ENCODE measurements at places on chromosomes 3 and 15.

DNA sequence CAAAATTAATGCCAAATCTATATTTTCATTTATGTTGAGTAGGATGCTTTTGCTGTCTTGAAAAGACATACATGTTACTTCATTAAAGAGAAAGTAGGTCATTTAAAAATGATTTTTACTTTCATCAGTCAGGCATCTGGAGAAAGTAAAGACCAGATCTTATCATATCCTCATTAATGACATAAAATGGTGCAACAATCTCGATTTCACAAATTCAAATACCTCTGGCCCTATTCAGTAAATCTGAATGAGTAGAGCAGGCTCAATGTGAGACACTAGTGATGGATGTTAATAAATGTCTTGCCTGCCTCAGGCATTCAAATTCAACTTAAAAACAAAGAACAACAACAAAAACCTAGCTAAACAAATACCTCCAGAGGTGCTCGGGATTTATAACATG is 714.1 kb downstream of the NAALADL2 start:
- no peak for DNase-seq

DNA sequence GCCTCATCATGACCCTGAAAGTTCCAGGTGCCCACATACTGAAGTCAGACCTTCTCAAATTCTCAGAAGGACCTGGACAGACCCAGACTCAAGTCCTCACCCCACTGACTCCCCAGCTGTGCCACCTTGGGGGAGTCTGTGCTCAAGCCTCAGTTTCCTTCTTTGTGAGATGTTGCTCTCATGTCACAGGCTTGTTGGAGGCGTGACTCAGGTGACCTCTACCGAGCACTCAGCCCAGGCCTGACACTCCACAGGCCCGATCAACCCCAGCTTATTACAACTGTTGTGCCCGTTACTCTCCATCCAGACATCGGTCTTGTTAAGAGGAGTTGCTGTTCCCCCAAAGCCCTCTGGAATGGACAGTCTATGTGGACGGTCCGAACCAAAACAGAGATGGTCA is 276.1 kb upstream of the LYSMD4 start:
- DNase-seq: no peak

- DNase-seq: no peak
These were observed 703.0 kb downstream of the PLOD2 start for GRCh38 chr3:145457825-145458552.

- DNase-seq: no peak
These were observed 20.4 kb downstream of the NUDT16 start for GRCh38 chr3:131401978-131402377.

DNA sequence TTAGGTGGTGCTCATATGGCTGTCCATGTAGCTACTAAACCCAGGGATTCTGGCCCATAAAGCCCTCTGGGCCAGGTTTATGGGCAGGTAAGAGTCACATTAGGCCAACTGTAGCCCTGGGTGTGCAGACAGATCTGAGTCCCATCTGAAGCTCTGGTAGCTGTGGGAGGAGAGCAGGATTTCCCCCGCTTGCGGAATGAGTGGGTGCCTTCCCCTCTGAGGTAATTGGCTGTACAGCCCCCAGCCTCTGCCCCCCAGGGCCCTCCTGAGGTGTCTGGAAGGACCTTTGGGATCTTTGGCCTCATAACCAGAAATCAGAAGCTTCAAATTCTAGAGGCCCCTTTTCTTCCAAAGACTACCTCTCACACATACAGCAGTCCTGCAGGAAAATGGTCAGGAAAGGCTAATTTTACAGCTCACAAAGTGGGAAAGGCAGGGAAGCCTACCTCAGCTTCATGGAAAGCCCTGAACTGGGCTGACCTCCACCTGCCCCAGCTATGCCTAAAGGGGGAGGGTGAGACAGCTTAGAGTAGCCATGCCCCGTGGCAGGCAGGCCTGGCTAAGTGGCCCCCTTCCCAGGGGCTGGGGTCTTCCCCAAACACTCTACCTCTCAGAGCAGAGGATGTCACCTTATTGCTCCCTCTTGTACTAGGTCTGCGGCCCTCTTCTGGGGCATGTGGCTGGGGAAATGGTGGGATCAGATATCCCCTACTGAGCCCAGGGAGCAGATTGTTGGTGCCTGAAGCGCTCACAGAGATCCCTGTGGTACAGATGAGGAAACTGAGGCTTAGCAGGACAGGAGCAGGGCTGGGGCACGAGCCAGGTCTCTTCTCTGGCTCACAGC is 16.8 kb downstream of the HEMK1 start:
- no peak for DNase-seq

- DNase-seq: peak; percentile 74
These were observed 517.3 kb downstream of the MECOM start for GRCh38 chr3:169146179-169146665.

- no peak for DNase-seq
These were observed 14.2 kb downstream of the ZNF80 start for GRCh38 chr3:114223143-114223542.

- no peak for DNase-seq
These were observed 364.2 kb upstream of the PLSCR5 start for GRCh38 chr3:146969356-146969755.

GRCh38 chr3:65153850-65154512 is 466.2 kb upstream of the ADAMTS9 start:
- peak; percentile 69 for DNase-seq

GRCh38 chr3:97981886-97982285 is 9.7 kb upstream of the RIOX2 start:
- no peak for DNase-seq

DNA sequence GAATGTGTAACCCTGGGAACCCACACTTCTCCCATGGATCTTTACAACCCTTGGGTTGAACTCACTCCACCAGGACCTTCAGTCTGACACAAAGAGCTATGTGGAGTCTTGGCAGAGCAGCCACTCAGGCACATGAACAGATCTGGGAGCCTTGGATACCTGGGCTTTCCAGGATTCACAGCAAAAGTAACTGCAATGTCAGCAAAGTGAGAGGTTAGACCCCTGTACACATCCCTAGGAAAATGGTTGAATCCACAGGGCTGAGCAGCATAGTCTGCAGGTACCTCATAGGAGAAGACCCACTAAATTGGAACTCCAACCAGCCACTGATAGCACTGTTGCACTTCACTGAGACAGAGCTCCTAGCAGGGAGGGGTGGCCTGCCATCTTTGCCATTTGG is 59.6 kb downstream of the ILDR1 start:
- no peak for DNase-seq

- no peak for DNase-seq
These were observed 626.2 kb downstream of the IGSF11 start for GRCh38 chr3:118408431-118408830.

GRCh38 chr3:76372497-76372896 is 587.1 kb upstream of the ZNF717 start:
- DNase-seq: no peak

DNA sequence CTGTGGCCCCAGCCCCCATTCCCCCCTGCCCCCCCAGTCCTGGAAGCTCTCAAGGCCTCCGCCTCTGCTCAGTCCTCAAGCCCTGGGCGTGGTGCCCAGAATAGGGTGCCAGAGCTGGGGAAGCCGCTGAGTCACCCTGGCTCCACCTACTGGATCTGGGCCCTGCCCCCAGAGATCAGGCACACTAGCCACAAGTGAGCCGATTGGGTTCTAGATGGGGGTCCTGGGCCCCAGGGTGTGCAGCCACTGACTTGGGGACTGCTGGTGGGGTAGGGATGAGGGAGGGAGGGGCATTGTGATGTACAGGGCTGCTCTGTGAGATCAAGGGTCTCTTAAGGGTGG is 5.7 kb downstream of the EIF4G1 start:
- DNase-seq: peak; percentile 20

DNA sequence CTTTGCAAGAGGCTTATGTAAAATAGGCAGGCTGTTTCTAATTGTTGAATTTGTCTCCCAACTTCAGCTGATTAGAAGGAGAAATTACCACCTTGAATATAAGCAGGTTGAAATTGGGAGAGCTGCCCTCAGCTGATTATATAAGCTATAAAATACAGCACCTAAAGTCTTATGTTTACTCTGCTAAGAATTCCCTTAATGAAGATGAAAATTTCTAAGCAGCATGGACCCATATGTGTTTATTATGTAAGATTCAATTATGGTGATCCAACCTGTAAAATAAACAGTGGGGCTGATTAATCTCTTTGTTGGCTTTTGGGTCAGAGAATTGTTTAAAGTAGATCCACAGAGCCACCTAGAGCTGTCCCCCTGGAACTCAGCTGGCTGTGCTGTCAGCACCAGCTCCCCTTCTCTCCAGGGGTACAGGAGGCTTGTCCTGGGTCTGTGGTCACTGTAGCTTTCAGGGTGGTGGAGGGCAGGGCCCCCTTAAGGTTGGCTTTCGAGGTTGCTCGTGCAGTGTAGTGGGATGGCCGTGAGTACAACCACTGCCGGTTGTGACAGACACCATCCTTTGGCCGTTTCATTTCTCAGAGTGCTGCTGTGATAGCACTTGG is 9.5 kb downstream of the SLCO3A1 start:
- no peak for DNase-seq

DNA sequence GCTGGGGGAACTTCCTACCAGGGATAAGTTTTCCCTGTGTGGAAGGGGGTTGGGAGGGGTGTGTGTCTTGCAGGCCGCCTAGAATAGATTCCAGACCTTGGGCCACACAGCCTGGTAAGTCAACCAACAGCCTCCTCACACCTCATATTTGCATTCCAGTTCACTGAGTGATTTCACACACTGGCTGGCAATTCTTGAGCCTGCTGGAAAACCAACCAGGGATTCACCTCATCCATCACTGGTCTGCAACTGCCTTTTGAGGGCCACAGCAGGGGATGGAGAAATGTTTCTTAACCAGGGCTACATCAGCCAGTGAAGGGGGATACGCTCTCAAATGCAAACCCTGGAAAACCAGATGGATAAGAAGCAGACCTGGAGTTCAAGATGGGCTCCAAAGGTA is 2.0 kb downstream of the FSTL1 start:
- DNase-seq: peak; percentile 52

DNA sequence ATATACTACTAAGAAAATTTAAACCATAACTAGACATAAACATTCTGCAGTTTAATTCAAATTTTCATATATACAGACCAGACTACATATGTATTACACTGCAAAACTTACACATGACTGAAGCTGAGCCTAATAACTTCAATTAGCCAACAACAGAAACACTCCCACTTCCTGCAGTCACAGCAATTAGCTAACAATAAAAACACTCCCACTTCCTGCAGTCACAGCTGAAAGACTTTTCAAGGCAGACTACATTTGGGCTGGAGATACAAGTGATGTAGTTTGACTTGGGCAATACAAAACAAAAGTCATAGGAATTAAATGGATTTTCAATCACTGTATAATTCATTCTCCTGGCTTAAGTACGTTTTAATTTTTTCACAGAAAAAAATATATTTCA is 10.3 kb downstream of the TM2D3 start:
- DNase-seq: no peak

DNA sequence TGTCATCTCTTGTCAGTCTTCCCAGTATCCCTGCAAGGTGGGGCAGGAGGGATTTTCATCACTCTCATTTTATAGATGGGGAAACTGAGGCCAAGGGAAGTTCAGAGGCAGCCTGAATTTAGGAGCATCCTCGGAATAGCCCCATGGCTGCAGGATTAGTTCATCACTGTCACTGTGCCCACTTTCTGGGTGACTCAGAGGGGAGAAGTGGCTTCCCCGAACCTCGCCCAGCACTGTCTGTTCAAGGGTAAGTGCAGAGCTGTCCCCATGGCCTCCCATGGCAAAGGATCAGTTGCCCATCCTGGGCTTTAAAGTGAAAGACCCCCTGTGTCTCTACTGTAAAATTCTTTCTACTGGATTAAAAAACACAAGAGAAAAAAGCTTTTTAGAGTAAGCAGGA is 60.0 kb upstream of the SEC13 start:
- DNase-seq: no peak

GRCh38 chr15:79884204-79884596 is 12.6 kb downstream of the MTHFS start:
- no peak for DNase-seq

- DNase-seq: no peak
These were observed 392.6 kb upstream of the TPM1 start for GRCh38 chr15:62649793-62650420.

- DNase-seq: no peak
These were observed 50.5 kb downstream of the CHST2 start for GRCh38 chr3:143170074-143170473.

DNA sequence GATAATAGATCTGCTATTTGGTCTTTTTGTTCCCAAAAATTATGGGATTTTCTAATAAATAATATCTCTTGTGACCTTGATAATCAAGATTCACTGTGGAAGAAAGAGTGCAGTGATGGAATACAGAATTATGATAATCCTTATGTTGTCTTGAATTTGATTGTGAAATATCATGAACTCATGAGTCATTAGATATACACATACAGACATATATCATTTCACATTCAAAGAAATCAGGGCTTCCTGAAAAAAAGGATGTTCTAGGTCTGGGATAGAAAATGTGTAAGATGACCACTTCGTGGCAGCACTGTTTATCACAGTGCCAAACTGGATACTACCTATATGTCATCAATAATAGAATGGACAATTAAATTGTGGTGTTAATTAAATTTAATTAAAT is 97.7 kb downstream of the DPH6 start:
- DNase-seq: no peak

GRCh38 chr3:77835921-77836320 is 796.0 kb downstream of the ROBO2 start:
- DNase-seq: no peak

- no peak for DNase-seq
These were observed 23.1 kb downstream of the SST start for GRCh38 chr3:187646906-187647660.

DNA sequence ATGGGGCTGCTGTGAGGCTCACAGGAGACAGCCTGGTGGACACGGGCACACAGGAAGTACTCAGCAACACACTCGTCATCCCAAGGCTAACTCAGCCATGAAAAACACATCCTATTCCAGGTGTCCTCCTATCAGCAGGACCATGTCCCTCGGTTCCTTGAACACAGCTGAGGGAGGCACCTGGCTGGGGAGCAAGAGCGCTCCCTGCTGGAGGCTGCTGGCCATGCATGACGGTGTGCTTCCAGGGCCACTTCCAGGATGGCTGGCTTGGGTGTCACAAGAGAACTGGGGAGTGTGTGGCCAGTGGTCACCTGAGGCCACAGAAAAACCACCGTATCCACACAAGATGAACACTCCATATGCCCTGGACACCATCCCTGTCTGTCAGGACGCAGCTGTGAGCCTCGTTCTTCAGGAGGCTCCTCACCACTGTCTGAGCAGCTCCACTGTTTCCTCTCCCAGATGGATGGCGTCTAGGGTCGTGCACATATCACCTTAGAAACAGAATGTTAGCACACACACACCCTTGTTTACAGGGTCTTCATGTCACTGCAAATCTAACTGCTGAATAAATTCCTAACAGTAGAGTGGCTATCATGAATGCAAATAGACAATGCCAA is 31.0 kb downstream of the POC1A start:
- DNase-seq: peak; percentile 81

DNA sequence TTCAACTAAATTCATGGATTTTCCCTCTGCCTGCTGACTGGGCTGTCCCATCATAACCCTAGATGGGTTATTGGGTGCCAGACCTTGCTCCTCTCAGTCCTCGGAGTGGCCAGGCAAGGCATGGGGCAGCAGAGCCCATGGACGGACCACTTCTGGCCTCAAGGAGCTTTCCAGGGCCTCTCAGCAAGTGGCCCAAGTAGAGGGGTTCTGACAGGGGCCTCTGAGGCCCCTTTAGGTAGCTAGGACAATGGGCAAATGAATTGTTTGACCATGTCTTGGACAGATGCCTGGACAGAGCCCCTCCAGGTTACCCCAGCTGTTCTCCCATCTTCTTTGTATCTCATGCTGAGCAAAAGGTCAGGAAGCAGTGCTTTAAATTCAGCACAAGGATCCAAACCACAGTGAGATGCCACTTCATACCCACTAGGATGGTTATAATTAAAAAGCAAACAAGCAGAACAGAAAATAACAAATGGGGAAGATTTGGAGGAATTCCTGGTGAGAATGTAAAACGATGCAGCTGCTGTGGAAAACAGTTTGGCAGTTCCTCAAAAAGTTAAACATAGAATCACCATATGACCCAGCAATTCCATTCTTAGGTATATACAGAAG is 61.6 kb downstream of the SPSB4 start:
- no peak for DNase-seq
